ENCODE measurements at places on chromosomes 3 and 15.

- peak; percentile 56 for DNase-seq
Measured at GRCh38 chr3:62622553-62623174, 249.3 kb upstream of the FEZF2 start.

DNA sequence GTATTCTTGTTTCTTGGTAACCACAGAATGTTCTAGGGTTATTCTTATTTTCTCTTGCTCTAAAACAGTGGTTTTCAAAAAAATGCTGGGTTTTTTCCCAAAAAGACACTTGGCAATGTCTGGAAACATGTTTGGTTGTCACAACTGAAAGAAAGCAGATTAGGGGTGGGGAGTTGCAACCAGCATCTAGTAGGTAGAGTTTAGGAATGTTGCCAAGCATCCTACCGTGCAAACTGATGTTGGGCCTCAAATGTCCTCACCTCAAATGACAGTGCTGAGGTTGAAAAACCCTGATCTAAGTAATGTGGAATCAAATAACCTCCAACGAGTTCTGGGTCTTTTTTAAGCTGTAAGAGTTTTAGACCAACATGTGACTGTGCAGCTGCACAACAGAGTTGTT is 270.5 kb upstream of the STT3B start:
- DNase-seq: no peak

DNA sequence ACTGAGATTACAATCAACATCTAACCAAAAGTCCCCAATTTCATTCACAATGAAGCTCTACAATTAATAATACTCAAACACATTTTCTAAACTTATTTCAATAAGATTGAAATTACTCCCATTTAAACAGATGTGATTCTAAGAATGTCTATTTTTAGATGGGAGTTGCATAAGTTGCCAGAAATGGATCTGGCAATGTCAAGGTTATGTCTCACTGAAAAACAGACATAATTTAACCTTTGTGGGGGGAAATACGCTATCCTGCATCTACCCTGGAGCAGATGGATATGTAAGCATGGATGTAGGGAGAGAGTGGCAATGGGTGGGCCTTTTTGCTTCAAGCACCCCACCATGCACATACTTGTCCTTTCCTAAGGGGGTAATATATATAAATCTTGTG is 6.7 kb upstream of the EIF1B start:
- no peak for DNase-seq

DNA sequence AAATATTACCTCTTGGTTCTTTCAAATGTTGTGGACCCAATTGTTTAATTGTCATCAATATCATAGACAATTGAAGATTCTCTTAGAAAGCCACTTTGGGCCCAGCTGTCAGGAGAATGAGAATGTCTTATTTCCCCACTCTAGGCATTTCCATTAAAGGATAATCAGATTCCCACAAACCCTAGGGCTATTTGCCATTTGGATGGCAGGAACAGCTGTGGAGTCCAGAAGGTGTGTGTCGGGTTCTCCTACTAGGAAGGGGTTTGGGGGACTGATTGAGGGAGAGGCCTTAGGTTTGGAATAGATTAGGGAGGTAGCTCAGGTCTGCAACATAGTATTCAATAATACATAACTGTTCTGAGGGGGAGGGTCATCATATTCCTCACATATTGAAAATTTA is 35.2 kb upstream of the PLSCR5 start:
- DNase-seq: no peak

DNA sequence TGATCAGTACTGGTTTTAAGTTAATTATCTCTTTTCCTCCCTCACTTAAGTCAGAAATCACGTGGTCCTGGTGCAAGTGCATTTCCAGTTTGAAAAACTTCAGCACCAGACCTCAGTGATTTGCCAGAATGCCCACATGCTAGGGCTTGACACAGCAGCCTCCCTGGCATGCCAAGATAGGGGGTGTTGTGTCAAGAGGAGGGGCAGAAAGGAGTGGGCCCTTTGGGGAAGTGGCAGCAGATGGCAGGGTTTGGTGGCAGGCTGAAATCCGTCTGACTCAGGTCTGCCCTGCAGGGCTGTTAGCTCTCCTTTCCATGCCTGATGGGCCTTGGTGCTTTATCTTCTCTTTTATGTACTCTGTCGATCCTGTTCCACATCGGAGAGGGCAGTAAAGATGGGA is 23.4 kb downstream of the PXK start:
- no peak for DNase-seq

DNA sequence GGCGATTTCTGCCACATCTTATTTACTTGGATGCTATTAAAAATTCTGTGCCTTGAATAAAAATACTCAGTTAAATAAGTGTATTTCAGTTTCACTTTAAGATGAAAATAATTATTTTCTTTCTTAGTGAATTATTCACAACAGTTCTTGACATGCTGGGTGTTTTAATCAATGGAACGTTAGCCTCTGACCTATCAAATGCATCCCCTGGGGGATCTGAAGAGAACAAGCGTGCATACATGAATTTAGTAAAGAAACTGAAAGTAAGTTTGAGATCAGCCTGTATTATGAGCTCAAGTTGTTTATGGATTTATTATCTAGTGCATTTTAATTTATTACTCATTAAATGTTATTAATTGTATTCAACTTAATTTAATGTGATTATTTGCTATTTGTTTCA is 597 bp downstream of the P2RY12 start:
- no peak for DNase-seq

DNA sequence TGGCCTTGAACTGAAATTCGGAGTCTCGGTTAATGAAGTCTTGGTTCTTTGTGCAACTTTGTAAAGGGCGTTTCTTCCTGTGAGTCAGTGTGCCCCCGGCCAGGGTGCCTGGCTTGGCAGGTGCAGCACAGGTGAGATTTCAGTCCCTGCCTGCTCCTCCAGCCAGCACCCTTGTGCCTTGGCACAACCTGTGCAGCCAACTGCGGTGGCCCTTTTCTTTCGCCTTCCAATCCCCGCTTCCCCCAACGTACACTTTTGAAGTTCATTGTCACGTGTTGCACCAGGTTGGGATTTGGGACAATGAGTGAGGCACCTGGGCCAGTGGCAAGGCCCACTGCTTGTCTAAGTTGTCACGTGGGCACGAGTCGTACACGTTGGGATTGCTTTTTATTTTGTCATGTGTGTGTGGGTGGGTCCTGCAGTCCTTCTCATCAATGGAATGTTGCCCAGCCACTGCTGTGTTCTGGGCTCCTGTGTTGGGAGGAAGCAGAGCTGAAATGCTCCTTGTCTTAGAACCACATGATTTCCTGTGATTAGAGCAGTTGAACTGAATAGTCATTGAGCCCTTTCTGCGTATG is 242.9 kb upstream of the BHLHE40 start:
- DNase-seq: no peak
